CD4-positive, alpha-beta T cell (primary cell): ENCODE measurements at places on chromosomes 2 and 18.

DNA sequence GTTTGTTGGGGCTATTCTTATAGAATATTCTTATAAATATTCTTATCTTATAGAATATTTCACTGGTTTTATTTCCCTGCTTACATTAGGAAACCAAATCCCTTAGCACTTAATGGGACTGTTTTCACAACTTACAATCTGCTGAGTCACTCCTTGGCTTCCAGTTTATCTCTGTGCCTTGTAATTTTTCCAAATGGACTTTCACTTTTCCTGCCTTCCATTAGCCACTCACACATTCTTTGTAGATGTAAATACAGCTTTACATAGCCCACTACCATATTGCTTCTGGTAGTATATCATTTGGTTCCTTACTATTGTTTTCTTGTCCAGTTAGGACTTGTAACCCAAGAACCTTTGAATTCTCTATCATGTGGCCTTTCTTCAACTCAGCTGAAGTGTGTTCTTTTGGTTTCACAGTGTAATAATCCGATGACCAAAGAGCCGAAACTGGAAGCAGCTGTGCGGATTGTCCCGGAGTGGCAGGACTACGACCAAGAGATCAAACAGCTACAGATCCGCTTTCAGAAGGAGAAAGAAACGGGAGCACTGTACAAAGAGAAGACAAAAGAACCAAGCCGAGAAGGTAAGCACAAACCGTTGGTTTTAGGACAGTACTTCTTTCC is 96.1 kb downstream of the UGGT1 start:
- DNase-seq: no peak

- DNase-seq: no peak
Measured at GRCh38 chr2:64090264-64090663, 54.0 kb downstream of the PELI1 start.

GRCh38 chr2:100653449-100654035 is 90.7 kb downstream of the PDCL3 start:
- DNase-seq: peak; percentile 69

- no peak for DNase-seq
Measured at GRCh38 chr2:98935777-98936352, at the start of gene CRACDL. CRACDL (minus strand) TSS chr2:98936225; CDS start chr2:98846800, 89,425 bp downstream.

DNA sequence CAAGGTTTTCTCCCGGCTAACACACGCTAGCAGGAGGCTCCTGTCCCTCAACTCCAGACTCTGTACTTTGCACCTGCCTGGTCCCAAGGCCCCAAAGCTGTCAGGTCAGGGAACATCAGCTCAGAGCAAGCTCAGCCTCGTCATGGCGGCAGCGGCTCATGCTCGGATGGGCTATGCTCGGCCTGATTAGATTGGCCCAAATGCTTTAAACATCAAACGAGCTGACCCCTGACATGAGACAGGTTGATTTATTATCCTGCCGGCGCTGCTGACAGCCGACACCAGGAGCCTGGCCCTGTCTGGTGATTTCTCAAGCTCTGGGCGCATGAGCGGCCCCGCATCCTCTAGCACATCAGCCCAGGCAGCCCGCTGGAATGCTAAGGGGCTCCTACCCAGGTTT is 436.4 kb downstream of the EIPR1 start:
- no peak for DNase-seq

- DNase-seq: no peak
Measured at GRCh38 chr18:47244086-47244485, 7.4 kb downstream of the SKOR2 start.

DNA sequence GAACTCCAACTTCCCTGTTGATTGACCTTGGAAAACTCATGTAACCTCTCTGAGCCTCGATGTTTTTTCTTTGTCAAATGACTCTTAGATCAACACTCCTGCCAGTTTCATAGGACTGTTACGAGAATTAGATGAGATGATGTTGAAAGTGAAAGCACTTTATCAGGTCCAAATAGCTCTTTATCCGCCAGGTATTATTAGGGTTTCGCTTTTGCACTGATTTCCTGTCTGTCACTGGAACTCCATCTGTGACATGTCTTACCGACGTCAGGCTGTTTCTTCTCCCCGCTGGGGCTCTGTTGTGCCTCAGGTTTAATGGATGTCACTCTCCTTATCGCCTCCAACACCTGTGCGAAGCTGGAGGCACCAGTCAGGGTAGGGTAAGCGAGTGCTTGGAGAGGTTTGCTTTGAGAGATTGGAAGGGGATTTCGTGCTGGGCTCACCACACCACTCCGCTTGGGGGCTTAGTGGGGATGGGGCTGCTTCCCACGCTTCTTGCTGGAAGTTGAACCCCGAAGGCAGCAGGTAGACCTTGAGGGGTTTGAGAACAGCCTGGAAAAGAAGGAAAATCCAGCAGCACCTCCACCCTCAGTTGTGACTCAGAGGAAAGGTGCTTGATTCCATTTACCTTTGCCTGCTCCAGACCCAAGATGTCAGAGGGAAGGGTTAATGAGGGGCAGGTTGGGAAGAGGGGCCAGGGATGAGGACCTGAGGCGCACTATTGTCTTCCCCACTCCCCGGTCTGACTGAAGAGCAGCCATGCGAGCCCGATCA is 4.3 kb downstream of the GAD1 start:
- DNase-seq: peak; percentile 75

DNA sequence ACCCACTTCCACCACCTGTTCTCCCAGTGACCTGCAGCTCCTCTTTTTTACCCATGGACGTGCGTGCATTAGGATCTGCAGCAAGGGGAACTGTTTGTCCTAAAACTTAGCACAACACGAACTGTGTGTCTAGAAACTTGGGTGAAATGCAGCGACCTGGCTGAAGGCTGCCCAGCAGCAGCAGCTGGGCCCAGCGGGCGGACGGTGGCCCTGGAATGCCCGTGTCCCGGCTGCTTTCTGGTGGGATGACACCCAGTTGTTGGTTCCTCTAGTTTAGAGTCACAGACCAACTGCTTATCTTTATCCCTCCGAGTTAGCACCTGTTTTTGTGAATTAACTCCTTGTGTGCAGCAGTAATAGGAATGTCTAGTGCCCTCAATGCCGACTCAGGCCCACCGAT is 61.9 kb upstream of the PXDN start:
- DNase-seq: no peak

GRCh38 chr2:219297766-219298456 is 11.3 kb downstream of the PTPRN start:
- DNase-seq: no peak

DNA sequence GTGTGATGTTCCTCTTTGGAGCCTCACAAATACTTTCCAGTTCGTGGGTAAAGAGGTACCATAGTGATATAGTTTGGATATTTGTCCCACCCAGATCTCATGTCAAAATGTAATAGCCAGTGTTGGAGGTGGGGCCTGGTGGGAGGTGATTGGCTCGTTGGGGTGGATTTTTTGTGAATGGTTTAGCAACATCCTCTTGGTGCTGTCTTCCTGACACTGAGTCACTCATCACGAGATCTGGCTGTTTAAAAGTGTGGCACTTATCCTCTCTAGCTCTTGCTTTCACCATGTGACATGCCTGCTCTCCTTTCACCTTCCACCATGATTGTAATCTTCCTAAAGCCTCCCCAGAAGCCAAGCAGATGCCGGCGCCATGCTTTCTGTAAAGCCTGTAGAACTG is 3.0 kb upstream of the CCDC93 start:
- DNase-seq: peak; percentile 2

GRCh38 chr2:16134436-16135165 is 194.3 kb downstream of the MYCN start:
- DNase-seq: no peak

DNA sequence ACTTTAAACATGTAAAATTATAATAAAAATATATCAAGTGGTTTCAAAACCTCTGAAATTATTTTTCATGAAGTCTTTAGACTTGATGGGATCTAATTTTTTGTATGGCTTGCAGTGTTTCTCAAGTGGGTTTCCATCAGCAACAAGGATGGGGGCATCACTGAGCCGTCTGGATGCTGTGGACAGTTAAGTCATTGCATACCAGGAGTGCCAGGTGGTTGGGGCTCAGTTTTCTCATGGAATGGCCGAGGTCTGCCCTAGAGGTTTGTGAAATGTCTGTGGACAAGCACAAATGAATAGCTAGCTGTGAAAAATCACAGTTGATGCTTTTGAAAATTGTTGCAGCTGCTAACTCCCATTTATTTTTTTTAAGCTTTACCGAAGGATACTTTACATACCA is 1.7 kb downstream of the PRELID3A start:
- DNase-seq: no peak

DNA sequence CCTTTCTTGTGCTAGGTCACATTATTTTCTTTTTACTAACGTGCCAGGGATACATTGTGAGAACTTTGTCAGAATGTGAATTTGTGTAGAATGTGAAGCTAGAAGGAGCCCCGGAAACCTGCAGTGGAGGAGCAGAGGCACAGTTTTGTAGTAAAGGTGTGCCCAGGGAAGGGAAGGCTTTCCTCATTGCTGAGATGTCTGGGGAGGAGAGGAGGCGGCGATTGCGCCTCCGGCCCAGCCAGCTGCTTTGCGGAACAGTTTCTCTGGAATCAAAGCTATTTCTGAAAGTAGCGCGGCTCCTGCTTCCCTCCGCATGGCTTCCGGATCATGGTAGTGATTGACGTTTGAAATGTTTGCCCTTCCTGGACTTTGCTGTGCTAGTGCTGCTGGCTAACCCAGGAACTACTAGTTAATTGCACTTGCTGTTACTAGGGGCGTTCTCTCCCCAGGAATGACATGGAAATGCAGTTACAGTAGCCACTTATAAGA is 83.1 kb upstream of the RBM44 start:
- DNase-seq: no peak

DNA sequence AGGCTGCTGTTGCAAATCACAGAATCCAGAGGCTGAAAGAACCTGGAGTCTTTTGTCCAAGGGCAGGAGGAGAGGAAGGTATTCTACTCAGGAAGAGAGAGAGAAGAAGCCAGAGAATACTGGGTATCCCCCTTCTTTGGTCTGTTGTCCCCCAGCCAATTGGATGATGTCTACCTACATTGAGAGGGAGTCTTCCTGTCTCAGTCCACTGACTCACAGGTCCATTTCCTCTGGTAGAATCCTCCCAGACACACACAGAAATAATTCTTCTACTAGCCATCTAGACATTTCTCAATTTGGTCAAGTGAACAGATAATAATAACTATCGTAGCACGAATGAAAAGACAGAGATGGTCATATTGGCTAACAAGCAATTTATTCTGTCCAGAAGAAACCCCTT is 416.4 kb upstream of the UBE2E3 start:
- no peak for DNase-seq

DNA sequence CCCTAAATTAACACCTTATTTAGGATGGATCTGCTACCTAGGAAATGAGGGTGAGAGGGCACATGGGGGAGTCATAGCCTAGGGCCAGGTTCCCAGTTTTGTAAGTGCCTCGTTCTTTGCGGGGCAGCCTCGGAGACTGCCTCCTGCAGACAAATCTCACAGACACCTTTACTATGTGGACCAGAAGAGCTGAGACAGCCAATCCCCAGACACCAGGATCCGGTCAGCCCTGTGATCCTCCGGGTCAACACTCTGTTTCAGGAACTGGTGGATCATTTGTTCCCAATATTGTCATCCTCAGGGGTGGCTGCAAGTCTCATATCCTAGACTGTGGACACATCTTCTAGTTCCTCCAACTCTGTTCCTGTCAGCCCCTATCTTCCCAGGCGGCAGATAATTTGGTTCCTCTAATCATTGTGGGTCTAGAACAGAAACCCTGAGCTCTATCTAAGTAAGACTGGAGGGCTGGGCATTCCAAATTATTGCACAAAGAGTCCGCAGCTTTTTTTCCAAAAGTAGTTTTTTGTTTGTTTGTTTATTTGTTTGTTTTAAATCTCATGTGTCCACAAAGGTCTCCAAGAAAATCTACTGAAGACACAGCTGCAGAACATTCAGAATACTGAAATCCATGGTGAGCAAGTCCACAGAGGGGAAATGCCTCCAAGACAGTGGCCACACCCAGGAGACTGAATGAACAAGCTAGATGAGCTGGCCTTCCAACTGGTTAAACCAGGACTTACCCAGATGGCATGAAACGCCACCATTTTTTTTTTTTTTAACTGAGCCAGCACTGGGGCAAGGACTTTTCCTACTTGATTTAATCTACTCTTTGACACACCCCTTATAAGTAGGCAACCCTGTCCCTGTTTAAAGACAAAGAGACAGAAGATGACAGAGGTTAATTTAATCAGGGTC is 6.2 kb upstream of the GDF7 start:
- no peak for DNase-seq

DNA sequence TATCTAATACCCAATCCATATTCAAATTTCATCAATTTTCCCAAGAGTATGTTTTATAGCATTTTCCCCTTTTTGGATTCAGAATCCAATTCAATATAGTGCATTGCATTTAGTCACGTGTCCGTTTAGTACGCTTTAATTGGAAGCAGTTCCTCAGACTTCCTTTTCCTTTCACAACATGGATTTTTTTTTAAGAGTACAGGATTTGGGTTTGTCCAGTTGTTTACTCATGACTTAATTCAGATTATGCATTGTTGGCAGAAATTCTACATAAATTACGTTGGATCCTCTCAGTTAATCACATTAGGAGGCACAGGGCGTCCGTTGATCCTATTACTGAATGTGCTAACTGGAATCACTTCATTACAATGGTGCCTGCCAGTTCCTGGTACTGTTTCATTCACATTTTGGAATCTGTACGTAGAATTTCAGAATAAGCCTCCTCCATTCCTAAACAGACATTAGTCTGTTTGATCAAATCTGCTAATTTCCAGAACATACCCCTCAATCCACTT is 70.0 kb upstream of the ATIC start:
- no peak for DNase-seq

DNA sequence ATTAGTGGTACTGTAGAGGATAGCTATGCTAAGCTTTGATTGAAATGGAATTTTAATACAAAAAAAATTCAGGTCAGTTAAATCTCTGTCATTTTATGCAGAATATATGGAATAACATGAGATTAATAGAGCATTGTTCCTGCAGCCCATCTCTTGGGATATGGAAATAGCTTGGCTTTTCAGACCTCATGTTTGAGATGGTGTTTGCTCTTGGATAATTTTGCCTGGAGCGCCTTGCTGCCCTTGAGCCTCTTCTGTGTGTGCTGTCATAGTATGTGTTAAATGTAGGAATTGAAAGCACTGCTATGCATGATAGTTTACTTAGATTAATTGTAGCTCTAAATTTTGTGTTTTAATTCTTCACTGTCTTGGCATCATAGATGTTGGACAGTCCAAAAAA is 27.7 kb downstream of the GALNT1 start:
- DNase-seq: no peak

- DNase-seq: no peak
Measured at GRCh38 chr2:203822240-203822639, 45.3 kb upstream of the CTLA4 start.

DNA sequence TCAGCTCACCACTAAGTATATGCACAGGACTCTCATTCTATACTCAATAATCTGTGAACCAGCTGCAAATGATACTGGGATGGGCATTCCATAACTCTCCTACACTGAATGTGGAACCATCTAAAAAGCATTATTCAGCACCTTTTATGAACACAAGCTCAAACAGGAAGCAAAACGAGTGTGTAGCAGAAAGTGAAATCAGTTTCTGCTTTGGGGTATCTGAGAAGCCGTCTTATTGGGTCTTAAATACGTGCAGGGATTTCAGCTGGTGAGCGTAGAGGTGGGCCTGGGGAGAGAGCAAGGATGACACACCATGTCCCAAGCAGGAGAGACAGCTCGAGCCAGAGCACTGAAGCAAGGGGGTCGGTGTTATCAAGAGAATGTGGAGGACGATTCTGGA is 120.0 kb upstream of the TTN start:
- DNase-seq: no peak

- DNase-seq: no peak
Measured at GRCh38 chr2:38935568-38936172, 46.0 kb downstream of the ARHGEF33 start.
